ENCODE measurements at places on chromosomes 12 and 14.

DNA sequence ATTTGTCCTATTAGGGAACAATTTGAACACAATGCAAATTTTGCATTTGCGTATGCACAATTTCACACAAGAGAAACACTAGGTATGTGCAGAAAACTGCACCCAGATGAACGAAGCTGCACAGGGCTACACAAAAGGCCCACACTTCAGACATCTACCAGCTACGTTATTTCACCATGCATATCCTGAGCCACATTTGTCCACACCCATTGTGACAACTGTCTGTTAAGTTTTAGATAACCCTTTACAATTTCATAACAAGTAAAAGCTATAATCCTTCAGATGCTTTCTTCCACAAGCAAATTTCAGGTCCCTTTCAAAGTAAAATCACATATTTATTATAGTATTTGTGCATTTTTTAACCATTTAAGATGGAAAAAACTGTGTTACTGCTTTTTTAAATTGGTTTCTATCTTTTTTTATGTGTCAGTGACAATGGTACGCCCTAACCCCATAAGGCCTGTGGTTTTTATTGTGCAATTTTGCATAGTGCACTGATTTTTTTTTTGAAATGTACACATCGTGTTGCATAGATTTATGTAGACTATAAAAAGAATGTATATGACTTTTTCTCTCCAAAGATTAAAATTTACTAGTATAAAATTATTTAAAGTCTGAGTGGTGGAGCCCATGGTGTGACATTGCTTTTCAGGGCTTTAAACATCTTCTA, 87.8 kb upstream of the BTG1 start:
- no peak for DNase-seq

DNA sequence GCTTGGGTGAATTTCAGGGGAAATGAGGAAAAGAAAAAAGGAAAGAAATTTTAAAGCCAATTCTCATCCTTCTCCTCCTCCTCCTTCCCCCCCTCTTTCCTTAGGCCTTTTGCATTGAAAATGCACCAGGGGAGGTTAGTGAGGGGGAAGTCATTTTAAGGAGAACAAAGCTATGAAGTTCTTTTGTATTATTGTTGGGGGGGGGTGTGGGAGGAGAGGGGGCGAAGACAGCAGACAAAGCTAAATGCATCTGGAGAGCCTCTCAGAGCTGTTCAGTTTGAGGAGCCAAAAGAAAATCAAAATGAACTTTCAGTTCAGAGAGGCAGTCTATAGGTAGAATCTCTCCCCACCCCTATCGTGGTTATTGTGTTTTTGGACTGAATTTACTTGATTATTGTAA, 1.9 kb downstream of the HOXC4 start:
- DNase-seq = no peak

DNA sequence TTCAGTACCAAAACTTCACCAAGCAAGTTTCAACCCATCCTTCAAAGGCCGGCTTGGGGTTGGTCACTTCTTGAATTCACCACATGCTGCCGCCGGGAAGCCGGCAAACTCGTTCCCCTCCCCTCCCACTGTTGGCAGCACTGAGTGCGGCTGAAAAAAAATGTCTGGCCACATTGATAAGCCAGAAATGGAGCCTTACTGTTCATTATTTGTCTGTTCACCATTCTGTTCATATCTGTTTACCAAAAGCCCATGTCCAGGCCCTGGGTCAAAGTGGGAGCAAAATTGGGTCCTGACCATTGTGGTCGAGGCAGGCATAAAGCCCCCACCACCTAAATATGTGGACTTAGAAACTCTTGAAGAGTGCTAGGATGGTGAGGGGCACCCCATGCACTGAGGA, 7.3 kb upstream of the HSP90AA1 start:
- no peak for DNase-seq

GRCh38 chr12:124359671-124360581, 65.0 kb downstream of the RFLNA start:
- DNase-seq = no peak

DNA sequence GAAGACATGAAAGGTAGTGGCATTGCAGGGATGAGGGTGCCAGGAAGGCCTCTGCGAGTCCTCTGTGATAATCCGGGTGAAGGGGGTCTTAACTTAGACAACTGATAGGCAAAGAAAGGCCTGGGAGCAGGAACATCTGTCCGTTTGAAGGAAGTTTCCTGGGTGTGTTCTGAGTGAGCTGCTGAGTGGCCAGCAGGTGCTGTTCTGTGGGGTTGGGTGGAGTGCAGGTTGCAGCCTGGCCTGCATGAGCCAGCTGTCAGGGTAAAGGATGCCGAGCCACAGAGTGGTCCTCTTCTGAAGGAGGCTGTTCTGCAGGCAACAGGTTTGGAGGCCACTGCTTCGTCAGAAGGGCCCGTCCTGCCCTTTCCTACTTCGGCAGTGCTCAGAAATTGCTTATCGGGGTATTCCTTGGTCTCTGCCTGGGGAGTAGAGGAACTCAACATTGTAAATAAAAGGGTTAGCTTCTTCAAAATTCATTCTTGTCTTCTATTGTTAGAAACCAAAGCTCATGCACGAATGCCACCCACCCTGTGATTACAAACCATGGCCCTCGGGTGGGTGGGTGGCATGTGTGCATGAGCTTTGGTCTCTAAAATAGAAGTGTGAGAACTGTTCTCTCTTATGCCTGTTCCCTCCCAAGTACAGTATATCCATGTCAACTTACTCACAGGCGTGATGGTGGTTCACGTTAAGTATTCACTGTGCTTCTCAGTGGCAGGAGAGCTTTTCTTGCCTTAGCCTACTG, 118.9 kb downstream of the CHST11 start:
- no peak for DNase-seq

GRCh38 chr14:95445161-95445560, 71.3 kb downstream of the SYNE3 start:
- no peak for DNase-seq

DNA sequence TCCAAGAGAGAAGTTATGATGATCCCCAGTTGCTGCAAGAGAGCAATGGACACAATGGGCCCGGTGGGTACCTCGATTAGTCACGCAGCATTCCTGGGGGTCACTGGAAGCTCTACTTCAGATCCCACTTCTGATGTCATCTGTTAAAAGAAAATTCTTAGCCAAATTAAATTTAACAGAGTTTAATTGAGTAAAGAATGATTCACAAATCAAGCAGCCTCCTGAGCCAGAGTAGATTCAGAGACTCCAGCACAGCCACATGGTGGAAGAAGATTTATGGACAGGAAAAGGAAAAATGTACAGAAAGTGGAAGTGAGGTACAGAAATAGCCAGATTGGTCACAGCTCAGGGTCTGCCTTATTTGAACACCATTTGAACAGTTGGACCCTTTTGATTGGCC, 107.5 kb downstream of the SPTSSA start:
- DNase-seq = no peak

GRCh38 chr12:49536526-49537071, 2.2 kb upstream of the KCNH3 start:
- DNase-seq = no peak

GRCh38 chr14:23364164-23365035, 572 bp downstream of the EFS start:
- DNase-seq = no peak

DNA sequence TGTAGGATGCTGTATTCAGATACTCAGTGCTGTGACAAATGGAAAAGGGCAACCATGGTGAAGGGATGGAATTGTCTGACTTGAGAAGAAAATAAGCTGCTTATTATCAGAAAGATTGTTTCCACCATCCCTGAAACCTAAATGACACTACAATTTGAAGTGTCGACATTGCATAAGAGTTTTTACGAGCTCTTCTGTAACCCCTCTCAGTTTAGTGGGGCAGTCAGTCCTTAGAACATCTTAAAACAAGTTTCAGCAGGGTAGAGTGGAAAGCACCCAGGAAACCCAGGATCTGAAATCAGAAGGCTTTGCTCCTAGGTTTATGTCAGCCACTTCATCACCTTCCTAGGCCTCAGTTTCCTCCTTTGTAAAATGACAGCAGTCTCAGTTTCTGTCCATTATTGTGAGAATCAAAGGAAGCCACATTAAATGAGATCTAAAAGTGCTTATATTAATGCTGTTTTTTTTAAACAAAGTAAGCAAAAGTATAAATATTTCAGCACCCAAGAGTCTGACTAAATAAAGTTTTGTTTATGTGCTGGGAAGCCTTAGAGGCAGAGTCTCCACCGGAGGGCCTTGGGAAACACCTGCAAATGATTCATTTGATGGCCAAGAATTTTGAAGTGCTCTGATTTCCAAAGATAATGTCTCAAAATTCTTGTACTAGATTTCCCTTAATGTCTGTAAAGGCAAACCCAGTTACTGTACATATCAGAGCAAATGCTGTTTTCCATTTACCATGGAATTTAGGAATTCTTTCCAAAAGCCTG, 1.8 kb downstream of the IFT43 start:
- no peak for DNase-seq

DNA sequence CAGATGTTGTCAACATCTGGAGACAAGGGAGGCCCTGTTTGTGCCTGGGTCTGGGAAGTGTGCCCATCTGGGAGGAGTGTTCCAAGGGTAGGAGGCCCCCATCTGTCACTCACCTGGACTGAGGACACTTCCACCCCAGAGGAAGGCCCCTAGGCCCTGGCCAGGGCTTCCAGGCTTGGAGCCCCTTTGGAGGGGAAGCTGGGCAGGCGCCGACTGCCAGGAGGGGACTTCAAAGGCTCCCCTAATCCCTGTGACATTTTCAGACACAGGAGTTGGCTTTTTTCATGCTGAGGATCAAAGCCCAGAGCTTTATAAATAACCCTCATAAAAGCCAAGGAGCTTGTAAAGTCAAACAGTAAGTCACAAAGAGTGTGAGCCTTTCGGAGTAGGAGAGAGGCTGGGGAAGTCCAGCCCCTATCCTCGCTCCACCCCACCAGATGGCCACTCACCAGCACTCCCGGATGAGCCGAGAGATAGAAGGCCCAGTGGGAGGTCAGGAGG, 17.6 kb upstream of the FAM222A start:
- no peak for DNase-seq

- no peak for DNase-seq
These were observed 3.2 kb upstream of the ZNF839 start for GRCh38 chr14:102316338-102316742.

- DNase-seq = no peak
These were observed 212.9 kb upstream of the HMGA2 start for GRCh38 chr12:65611396-65611795.

- DNase-seq = no peak
These were observed 177.1 kb downstream of the CACNA1C start for GRCh38 chr12:2229661-2230539.

DNA sequence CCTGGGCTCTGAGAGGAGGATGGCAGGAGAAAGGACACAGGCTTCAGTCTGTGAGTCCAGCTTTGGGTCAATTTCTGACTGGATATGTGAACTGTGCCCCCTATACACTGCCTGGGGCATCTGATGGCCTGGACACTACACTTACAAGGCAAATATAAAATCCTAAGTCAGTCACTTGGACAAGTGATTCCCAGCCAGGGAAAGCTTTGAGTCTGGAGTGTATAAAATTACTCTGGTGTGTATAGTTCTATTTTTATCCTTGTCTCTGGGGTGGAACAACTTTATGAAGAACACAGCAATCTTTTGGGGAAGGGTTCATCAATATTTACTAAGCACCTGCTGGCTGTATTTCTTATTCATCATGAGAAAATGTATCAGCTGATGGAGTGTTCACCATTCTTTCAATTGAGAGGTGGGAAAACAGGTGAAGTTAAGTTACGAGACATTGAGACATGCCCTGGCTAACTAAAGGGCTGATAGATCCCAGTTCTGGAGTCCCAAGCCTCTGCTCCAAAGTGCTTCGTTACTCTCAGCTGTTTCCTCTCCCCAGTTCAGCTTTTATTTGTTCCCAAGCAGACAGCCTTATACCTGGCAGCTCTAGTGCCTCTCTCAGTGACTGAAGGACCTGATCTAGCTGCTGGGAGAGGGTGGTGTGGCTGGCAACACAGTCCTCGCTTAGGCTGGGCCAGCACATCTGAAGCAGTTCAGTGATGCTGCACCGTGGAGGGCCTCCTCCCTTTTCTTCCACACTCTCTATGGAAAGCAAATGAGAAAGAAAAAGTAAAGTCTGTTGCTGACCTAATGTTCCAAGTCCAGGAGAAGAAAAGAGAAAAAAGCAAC, 30.9 kb downstream of the ZFYVE26 start:
- DNase-seq = no peak

DNA sequence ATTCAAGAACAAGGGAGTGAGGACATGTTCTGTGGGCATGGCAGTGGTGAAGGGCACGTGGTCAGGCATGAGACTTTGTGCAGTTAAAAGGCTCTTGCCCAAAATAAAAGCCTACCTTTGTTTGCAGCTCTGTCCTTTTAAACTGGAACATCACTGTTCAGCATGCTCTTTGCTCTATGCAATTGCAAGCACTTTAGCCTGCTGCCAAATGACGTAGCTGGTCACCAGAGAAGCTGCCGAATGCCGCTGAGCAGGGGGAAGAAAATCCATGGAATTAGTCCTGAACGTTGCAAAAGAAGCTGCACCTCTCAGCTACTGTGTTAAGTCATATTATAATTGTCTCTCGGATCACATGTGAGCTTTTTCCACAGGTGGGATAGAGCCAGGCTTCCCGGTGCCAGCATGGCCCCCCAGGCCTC, 176.3 kb upstream of the DIO2 start:
- no peak for DNase-seq

DNA sequence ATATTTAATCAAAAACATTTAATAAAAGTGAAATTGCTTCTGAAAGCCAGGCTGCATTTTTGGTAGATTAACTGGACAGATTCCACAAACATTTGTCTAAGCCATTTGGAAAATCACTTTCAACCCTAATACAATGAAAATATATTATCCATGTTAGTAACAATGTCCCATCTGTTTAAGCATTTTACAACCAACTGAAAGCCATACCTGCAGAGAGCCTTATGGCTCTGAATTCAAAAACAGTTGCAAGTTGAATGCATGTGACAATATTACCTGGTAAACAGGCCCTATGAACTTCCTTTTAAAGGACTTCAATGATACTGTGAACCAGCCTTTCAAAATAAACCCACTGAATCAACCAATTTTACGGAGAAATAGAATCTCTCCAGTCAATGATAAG, 468.1 kb downstream of the BTG1 start:
- no peak for DNase-seq

DNA sequence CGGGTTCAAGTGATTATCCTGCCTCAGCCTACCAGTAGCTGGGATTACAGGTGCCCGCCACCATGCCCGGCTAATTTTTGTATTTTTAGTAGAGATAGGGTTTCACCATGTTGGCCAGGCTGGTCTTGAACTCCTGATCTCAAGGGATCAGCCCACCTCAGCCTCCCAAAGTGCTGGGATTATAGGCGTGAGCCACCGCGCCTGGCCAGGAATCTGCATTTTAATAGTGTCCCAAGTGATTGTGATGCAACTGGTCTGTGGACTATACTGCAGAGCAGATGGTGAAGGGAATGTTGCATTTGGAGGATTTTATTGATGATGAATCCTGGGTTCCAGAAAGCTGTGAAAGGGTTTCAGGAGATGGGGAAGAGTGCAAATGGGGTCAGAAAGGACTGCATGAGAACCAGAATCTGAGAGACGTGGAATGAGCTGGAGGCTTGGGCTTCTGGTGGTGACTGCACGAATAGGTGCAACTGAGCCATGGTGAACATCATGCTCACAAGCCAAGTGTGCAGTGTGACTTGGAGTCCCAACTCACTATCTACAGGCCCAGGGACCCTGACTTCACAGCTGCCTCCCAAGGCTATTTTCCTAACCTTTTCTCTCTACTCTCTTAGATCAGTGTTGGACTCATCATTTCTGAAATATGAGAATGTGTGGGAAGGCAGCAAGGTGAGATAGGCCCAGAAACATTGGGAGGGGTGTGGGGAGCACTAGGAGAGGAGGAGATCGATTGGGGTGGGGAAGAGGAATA, 4.5 kb downstream of the RPS26 start:
- DNase-seq = no peak

- no peak for DNase-seq
These were observed 5.4 kb upstream of the CEBPE start for GRCh38 chr14:23124337-23124954.

Data from activated CD4-positive, alpha-beta T cell treated with anti-CD3 and anti-CD28 coated beads for 1 hour (primary cell).